ENCODE measurements at places on chromosomes 5 and 9.

GRCh38 chr5:57887851-57888621, 405.4 kb upstream of the ACTBL2 start:
- DNase-seq, result no peak

DNA sequence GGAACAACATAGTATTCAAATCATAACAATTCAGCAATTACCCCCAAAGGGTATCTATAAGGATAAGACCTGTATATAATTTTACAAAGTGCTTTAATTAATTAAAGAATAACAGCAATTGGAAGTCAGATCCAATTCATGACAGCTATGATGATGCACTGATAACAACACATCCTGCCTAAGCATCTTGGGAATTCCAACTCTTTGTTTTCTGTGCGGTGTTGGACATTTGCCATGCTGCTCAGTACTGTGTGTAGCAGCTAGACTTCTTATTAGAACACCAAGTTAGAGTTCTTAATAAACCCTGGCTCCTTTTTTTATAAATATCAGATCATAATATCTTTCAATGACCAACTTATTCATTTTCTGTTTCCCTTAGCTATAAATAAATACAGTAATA, 209.0 kb downstream of the SEC61B start:
- no peak for DNase-seq

- no peak for DNase-seq
Measured at GRCh38 chr5:151234476-151235238, 10.8 kb upstream of the CCDC69 start.

DNA sequence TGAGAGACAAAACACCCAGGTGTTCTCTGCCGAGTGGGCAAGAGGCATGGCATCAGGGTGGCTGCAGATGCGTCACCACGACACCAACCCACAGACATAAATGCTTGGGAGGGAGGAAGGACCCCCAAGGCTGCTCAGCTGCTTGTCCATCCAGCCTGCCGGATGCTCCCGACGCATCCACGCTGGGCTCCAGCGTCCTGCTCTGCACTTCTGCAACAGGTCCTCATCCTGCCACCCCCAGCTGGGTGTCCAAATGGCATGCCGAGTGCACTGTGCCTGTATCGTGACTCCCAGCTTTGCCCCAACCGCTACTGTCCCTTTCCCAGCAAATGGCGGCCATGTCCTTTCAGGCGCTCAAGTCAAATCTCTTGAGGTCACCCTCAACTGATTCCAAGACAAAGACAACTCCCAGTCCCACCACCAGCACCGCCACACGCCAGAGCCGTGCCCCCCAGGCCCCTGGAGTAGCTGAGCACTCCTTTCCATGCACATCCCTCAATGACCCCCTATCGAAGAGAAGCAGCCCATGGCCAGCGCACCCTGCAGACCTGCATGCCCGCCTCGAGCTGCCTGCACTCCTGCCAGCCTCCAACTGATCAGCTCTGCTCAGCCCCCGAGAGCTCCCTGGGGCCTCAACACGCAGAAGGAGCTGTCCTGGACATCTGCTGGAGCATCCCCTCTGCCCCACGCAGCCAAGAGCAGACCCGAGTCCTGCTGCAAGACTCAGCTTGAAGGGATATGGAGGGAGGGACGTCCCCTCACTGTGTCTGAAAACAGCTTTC, 116.7 kb downstream of the ROR2 start:
- DNase-seq, result no peak

- DNase-seq, result no peak
Measured at GRCh38 chr5:96052374-96052773, 90.7 kb upstream of the ELL2 start.

DNA sequence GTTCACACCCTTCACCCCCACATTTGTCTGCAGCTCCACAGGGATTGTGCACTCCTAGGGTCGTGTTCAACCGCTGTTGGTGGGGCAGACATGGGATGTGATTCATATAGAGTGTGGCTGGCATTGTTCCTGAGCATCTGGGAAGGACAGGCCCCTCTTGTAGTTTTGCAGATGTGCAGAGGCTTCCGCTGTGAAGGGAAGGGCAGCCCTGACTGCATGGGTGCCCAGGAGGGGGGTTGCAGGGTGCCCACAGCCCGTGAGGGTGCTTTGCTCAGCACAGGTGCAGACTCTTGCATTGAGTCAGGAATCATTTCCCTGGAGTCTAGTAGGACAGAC, 30.2 kb upstream of the PITX1 start:
- no peak for DNase-seq

DNA sequence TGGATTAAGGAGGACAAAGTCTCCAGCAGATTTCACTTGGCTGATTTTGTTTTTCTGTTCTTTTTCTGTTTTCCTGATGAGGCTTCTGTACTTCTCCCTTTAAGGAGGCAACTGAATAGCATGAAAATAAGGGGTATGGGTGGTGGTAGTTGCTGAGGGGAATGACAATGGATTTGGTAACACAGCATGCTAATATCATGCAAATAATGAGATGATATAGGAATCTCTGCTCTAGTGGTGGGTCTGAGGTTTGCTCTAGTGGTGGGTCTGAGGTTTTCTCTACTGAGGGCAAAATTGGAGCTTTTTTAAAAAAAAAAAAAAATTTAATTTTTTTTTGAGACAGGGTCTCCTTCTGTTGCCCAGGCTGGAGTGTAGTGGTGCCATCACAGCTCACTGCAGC, 139.7 kb downstream of the C9orf152 start:
- DNase-seq, result no peak

All from hypothalamus (tissue), 51 donors.